Mammary epithelial cell (primary cell): ENCODE measurements at places on chromosomes 1 and 21. TPM values are rescaled to one million over a fixed set of nuclear protein-coding genes. Genes with fewer than 3 reads are reported as not detected.

DNA sequence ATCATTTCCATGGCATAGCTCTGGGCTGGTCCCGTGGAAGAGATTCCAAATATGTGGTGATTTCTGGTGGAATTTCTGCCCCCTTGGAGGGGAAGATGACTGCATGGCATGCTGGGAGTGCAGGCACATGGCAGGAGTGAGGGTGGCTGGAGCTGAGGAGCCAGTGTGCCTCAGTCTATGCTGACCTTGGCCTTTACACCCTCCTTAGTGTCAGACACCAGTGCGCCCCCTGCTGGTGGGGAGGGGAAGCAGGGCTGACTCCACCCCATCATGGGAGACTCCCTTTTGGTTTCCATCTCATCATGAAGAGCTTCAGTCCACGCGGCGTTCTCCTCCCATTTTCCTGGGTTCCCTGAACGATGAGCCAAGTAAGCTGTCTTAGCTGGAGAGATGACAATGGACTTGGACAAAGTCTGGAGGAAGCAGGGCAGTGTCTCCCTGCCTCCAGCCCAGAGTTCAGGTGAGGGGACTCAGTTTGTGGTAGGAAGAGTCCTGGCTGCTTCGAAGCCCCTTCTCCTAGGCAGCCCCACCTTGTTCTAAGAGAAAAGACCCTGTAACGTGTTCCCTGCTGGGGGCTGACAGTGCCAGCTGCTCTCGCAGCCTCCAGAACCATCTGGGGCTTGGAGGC is 10.3 kb downstream of the ALX3 start:
- no peak for DNase-seq

DNA sequence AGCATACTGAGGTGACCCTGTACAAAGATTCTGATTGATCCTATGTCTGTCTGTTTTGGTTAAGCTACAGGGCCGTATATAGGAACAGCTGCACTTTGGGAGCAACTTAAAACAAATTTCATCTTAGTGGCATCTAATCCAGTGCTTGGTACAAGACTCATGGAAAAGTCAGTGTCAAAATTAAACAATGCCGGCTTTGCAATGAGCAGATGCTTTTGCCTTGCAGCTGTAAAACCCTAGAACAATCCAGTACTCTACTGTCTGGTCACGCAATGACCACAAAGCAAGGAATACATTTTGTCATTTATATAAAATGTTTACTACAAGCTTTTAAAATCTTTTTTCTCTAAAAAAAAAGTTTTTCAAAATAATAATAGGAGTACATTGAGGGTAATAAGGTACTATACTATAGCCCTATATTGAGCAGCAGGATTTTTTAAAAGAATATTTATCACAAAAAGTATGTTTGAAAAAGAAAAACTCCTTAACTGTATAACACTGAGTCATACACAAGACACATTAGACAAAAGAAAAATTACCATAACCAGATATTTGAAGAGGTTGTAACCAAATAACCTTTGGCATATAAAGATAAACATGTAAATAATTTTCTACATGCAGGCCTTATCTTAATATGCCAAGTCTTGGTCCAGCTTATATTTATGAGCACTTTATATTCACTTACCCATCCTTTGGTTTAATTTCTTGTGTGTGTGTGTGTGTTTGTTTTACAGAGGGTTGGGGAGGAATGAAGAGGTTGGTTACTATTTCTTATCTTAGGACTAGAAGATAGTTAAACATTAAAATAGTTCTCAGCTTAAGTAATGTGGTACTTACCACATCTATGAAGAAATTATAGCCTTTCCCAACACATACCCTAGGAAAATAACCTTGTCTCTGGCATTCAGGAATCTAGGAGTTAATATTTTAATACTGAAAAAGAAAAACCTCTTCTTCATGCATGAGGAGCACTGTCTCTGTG is 262.3 kb downstream of the FAF1 start:
- DNase-seq: no peak

GRCh38 chr1:161932668-161933067 is 91.0 kb downstream of the OLFML2B start:
- DNase-seq: no peak

DNA sequence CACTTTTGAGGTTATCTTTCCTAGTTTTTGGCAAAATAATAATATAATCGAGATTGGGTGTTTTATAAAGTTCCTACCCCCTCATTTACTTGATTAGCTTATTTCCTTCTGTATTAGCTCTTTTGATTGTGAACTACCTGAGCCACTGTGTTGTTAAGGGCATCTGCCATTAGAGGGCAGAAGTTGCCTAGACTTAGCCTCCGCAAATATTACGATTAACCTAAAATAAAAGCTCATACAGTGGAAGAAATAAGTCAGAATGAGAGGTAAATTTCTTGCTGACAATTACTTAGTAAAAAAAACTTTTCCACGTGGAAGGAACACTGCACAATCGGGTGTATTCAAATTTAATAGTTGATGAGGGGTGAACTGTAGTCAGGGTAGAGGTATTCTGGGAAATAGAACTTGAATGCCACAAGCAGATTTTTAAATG is 2.3 kb downstream of the H3-3A start:
- DNase-seq: peak; percentile 59

DNA sequence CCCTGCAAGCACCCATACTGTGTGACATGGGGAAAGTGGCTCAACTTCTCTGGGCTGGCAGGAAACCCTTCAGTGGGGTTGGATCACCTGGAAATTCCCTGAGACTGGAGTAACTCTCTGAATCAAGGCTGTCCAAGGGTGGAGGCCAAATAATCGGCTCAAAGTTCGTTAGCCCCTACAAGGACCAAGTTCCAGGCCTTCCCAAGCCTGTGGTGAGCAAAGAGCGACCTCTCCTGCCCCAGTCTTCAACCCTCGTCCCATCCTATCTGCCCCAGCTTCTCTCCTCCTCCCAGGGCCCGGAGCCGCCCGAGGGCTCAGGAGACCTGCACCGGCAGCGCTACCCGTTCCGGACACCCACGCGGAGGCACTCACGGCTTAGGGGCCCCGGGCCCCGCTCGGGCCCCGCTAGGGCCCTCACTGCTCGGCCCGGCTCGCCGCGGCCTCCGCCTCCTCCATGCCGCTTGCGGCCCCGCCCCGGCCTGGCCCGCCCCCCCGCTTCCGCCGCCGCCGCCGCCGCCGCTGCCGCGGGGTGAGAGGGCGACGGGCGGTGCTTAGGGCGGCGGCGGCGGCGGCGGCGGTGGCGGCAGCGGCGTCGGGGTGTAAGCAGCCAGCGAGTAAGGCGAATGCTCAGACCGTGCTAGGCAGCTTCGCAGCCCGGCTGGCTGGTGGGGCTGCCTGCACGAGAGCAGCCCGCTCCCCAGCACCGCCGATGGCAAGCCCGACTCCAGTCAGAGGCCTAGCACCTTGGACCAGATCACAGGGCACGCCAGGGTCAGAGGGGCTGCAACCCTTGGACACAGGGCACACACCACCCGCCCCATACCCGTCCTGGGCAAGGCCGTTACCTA is at the start of gene POMGNT1:
Gene POMGNT1 (minus strand): TSS at position 471 of the 848 bp plus-strand sequence. CDS start 613 bp downstream, outside the sequence.
- DNase-seq: peak; percentile 71

- no peak for DNase-seq
Measured at GRCh38 chr1:84823511-84823910, 69.5 kb downstream of the LPAR3 start.

SPRR2G gene
- polyA plus RNA-seq: not detected

LRRC38 gene
- polyA plus RNA-seq: not detected
